ENCODE measurements at places on chromosomes 1 and 21.

GRCh38 chr1:159179906-159180305 lies 8.5 kb downstream of the CADM3 start:
- no peak for DNase-seq

- DNase-seq = no peak
These were observed 211.6 kb upstream of the PTBP2 start for GRCh38 chr1:96509951-96510350.

GRCh38 chr21:15667010-15667409 lies 62.8 kb upstream of the USP25 start:
- DNase-seq = no peak

GRCh38 chr1:53334312-53334711 lies 6.4 kb upstream of the LRP8 start:
- DNase-seq = no peak
